ENCODE measurements at places on chromosomes 13 and 19.
A peak's percentile ranks its signal among the peaks of the same experiment; 100 is the strongest.

- peak; percentile 63 for DNase-seq
Measured at GRCh38 chr13:42041011-42041683, 7.3 kb upstream of the DGKH start.

- no peak for DNase-seq
Measured at GRCh38 chr13:109483284-109483683, 303.1 kb downstream of the IRS2 start.

DNA sequence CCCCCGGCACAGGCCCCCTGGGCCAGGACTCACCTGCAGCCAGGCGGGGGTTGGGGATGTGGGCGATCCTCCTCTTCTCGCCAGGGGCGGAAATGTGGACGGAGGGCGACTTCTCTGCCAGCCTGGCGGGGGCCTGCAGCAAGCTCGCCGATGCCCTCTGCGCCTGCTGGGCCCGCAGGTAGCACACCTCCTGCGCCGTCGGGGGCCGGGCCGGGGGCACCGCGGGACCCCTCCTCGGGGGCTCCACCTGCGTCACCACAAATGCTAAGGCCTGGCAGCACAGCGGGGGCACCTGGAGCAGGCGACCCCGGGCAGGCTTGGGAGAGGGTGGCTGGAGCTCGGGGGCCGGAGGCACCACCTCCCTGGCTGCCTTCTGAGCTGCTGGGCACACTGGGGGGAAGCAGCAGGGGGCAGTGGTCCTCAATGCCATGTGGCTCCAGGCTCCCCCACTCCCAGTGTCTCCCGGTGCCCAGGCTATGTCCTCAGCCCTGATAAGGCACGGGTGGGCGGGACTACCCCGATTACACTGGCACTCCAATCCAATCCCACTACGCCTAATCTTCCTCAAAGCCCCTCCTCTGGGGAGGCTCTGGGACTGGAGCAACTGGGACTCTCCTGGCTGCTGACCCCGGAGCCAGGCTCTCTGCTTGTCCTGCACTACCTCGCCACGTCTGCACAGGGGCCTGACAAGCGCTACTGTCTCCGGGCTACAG lies 11.6 kb upstream of the ATP8B3 start:
- no peak for DNase-seq

GRCh38 chr19:12639901-12640613 lies 26.5 kb downstream of the MAN2B1 start:
- DNase-seq = peak; percentile 91

- no peak for DNase-seq
Measured at GRCh38 chr13:44785401-44785800, 203.9 kb downstream of the NUFIP1 start.

DNA sequence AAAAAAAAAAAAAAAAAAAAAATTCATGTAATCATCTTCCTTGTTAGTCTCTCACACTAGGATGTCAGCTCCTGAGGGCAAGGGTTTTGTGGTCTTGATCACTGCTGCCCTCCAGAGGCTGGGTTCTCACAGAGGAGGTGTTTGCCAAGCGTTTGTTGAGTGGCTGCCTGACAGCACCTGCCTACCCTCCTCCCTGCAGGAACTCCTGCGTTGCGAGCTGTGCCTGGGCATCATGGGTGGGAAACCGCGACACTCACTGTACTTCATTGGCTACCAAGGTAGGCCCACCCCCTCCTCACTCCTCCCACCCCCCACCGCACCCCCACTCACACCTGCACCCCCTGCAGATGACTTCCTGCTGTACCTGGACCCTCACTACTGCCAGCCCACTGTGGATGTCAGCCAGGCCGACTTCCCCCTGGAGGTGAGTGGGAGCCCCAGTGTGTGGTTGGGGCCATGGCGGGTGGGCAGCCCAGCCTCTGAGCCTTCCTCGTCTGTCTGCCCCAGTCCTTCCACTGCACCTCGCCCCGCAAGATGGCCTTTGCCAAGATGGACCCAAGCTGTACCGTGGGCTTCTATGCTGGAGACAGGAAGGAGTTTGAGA lies 8.1 kb downstream of the ATG4D start:
- no peak for DNase-seq

DNA sequence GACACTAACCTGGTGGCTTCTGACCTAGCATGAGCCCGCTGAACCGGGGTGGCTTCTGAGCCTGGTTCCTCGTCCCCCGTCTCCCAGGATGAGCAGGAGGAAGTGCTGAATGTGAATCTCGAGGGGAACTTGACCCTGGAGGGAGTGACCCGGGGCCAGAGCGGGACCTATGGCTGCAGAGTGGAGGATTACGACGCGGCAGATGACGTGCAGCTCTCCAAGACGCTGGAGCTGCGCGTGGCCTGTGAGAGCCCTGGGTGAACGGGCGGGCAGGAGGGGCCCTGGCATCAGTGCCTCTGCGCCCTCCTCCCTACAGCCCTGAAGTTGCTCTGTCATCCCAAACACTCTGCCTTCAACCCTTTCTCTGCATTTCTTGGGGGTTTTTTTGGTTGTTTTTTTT lies 5.6 kb downstream of the BCAM start:
- no peak for DNase-seq

GRCh38 chr13:52786766-52787165 lies 47.1 kb upstream of the CNMD start:
- no peak for DNase-seq

GRCh38 chr19:20167651-20168122 lies 673 bp downstream of the ZNF486 start:
- DNase-seq = no peak

DNA sequence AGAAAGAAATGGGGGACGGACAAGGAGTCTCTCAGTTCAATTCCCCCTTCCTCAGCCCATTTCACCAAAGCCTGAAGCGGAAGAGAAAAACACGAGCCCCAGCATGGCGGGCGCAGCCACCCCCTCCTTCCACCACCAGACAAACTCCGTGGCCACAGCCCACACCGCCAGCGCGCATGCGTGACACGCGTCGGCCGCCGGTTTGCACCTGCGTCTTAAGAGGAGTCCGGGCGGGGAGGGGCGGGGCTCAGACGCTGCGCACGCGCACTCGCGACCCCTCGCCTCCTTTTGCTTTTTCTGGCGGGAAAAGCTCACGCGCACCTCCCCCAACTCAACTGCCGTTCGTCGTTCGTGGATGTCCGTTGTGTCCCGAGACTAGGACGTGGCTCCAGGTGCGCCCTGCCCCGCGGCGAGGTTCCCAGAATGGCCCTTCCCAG lies at the start of gene KASH5:
Gene KASH5, plus strand, starts transcription at position 314 of the 437 bp plus-strand sequence. CDS start 2,635 bp downstream, outside the sequence.
- peak; percentile 90 for DNase-seq

DNA sequence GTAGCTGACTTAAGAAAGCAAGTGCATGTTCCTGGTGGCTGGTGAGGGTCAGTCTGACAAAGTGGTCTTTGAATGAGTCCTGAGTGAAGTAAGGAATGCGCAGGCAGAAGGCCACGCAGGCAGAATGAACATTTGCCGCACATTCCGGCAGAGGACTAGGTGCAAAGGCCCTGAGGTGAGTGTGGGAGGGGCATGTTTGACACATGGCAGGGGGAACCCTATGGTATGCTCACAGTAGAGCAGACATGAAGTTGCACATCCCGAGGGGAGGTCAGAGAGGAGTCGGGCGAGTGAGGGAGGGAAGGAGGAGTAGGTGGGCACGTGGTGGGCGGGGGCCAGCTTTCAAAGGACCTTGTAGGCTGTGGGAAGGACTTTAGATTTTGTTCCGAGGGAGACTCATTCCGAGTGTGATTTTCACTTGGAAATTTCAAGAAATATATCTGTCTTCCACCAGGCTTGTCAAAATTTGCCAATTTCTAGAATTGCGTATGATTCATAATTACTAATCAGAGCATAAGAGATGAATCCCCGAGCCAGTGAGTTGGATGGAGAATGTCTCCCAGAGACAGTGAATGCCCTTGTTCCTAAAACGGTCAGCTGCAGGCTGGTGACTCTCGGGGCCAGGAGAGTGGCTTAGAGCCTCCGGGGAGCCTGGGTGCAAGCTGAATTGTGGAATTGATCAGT lies 40.3 kb downstream of the ERICH6B start:
- DNase-seq = no peak

DNA sequence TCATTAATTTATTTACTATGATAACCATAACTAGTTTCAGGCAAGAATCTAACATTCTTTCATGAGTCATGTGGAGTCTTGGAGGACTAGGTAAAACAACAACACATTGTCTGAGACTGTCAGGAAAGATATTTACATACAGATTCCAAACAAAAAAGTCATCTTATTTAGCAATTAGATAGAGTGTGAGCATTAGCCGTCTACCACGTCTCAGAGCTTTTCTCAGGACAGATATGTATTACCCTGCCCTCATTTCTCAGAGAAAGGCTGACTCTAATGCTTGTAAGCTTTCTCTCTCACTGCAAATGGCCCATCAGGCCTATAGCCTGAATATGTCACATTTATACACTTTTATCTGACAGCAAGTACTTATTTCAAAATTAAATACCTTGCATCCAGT lies 312.1 kb upstream of the PCDH20 start:
- no peak for DNase-seq

DNA sequence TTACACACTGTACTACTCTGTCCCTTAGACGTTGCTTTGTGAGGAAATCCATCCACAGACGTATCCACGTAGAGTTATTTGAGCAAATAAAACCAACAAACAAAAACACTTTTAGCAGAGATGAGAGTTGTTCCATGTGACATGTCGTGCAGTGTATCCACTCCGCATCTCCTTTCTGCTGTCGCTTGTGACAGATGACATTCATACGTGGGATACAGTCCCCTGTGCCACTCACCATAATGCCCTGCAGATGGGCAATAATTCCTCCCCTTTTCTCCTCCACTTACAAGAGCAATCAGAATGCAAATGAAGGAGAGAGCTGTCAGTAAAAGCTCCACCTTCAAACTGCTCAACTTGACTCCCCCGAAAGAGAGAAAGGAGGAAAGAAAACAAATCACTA lies 26.0 kb downstream of the IRS2 start:
- no peak for DNase-seq

- DNase-seq = no peak
Measured at GRCh38 chr19:54518844-54519243, 16.2 kb downstream of the LAIR2 start.

GRCh38 chr13:110506859-110507566 lies 54.5 kb downstream of the RAB20 start:
- DNase-seq = no peak

Measured in B cell (primary cell).